HFF-Myc (cell line): ENCODE measurements at places on chromosomes 12 and 14.

DNA sequence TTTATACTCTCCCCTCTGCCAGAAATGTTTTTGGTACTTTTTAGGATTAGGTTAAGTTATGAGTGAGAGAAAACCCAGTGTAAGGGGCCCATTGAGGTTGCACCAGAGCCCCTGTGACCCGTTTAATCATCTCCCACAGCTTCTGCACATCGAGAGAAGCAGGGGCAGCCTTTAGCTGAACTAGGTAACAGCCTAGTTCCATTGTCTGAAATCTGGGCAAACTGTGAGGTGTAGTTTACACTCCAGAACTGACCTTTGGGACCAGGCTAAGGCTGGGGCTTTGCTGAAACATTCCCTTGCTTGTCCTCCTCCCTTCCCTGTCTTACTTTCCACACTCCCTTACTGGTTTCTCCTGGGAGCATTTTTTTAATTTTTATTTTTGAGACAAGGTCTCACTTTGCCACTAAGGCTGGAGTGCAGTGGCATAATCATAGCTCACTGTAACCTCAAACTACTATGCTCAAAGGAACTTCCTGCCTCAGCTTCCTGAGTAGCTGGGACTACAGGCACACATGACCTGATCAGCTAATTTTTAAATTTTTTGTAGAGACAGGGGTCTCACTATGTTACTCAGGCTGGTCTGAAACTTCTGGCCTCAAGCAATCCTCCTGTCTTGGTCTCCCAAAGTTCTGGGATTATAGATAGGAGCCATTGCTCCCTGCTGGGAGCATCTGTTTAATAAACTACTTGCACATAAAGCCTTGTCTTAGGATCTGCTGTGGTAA is 25.9 kb upstream of the DHRS2 start:
- no peak for DNase-seq

- no peak for DNase-seq
These were observed 38.0 kb downstream of the NOC4L start for GRCh38 chr12:132182206-132182710.

- no peak for DNase-seq
These were observed 6.4 kb upstream of the GLIPR1 start for GRCh38 chr12:75474116-75474515.

- no peak for DNase-seq
These were observed 117.2 kb upstream of the DIO3 start for GRCh38 chr14:101444116-101444515.

- no peak for DNase-seq
These were observed 70.4 kb downstream of the ARL6IP4 start for GRCh38 chr12:123050913-123051312.
